ENCODE measurements at places on chromosomes 4 and X. TPM values are rescaled to one million over a fixed set of nuclear protein-coding genes. Genes with fewer than 3 reads are reported as not detected.

- DNase-seq = no peak
Measured at GRCh38 chr4:129899849-129900248, 803.9 kb downstream of the C4orf33 start.

GRCh38 chr4:89949782-89950387, 55.2 kb downstream of the MMRN1 start:
- DNase-seq = no peak

DNA sequence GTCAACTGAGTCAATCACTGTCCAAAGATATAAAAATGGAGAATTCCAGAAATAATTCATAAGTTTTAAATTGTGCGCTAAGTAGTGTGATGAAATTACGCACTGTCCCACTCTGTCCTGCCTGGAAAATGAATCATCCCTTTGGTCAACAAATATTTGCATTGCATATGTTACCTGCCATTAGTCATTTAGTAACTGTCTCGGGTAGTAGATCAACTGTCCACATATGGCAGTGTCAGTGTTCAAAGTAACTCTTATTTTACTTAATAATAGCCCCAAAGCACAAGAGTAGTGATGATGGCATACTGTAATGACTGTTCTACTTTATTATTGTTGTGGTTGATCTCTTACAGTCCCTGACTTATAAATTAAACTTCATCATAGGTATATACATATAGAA, 3.4 kb downstream of the YTHDC1 start:
- DNase-seq = no peak

CFI gene
- 2.6 TPM for polyA plus RNA-seq

HAUS3 gene
- 16.3 TPM for polyA plus RNA-seq

EXOC1 gene
- 20.9 TPM for polyA plus RNA-seq

SPANXN3 gene
- polyA plus RNA-seq = not detected

DNA sequence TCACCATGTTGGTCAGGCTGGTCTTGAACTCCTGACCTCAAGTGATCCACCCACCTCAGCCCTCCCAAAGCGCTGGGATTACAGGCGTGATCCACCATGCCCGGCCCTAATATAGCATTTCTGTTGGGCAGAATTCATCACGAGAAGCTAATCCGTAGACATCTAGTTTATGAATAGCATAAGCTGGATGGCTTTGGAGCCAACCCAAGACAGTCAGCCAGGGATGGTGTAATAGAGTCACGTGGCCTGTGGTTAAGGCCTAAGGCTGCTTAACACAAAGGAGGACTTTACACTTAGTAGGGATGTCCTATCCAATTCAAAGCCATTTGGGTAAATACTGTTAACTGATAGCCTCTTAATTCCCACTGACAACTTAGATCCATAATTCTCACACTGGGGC, 173.6 kb downstream of the RAP1GDS1 start:
- no peak for DNase-seq

DNA sequence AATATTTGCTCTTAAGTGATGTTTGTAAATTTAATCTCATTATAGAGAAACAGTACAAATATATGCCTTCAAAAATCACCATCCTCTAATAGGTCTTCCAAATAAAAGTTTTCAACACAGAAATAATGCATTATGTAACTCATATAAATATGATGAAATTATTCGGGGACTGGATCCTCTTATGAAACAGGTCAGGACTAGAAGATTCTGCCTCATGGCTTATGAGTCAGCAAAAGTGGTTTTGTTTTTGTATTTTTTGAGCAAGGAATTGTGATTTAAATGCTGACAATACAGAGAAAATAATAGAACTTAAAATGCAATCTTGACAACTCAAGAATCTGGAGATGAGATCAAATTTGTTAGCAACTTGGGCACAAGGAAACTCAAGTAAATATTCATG, 179.7 kb upstream of the NDP start:
- DNase-seq = no peak

Measured in cardiac muscle cell (in vitro differentiated cells and primary cell).